Transverse colon (tissue), 4 donors: ENCODE measurements at places on chromosomes 3 and 15.
A peak's percentile ranks its signal among the peaks of the same experiment; 100 is the strongest.

DNA sequence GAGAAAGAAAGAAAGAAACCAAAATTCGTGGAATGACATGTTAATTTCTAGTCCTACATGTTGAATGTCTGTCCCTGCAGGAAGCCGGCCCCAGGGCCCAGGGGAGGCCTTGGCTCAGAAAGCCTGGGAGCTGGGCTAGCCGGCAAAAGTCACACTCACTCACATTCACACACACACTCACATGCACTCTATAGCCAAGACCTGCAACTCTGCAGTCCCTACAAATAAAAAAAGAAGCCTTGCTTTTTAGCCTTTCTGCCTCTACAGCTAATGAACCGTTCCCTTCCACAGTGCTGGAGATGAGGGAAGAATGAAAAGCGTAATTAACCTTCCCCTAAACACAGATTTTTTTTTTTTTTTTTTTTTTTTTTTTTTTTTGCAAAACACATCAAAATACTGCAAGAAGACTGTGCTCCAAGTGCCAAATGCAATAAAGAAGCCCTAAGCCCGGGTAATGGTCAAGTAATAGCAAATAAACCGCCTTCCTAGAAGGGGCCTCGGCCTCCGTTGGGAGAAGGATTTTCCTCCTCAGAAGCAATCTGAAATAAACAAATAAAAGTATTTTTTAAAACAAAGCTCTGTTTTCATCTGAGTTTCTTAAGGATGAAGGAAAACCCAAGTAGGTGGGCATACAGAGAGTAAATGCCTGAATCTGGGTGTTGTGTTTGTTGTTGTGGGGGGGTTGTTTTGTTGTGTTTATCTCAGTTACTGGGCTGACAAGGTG, 4.3 kb downstream of the MECOM start:
- no peak for DNase-seq

DNA sequence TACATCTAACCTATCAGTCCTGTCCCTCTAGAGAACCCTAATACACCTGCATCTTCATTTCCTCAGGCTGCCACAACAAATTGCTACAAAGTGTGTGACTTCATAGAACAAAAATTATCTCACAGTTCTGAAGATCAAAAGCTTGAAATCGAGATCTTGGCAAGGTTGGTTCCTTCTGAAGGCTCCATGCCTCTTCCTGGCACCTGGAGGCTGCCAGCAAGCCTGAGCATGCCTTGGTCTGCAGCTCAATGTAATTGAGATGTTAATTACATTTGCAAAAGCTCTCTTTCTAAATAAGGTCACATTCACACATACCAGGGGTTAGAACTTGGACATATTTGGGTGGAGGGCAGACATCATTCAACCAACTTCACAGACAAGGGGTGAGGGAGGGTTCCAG, 86.4 kb upstream of the ABHD17C start:
- DNase-seq = no peak

DNA sequence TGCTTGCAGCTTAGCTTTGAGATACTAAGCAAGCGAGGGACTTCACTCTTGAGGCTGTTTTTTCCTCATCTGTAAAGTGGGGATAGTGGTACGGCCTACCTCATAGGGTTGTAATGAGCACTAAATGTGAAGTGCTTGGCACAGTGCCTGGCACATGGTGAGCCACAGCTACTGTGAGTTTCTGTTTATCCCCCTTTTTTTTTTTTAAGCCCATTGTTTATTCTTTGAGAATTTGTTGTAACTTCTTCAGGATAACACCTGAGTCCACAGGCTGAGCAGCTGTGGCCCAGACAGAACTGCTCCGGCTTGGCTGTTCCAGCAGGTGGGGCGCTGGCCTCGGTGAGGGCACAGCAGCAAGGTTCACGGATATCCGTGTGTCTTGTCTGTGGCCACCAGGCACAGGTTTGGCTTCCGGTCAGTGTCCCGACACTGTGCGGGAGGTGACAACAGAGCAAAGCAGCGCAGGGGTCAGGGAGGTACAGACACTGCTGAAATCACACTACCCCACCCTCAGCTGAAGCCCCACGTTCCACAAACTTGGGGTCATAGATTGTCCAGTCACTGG, 7.3 kb upstream of the ISG20 start:
- DNase-seq = peak; percentile 9

DNA sequence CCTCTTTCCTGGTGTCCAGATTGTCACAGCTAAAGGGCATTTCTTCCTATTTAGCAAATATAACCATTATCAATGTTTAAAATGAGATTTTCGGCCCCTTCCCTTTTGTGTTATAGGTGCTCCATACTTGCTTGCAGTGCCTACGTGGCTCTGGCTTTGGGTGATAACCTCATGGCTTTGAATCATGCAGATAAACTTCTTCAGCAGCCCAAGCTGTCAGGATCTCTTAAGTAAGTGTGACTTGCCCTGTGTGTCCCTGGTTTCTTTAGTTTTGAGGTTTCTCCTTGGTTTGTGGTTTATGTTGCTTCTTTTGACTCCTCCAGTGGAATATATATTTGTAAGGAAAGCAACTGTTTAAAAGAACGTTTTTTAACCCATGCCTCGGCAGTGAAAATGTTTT, 58.5 kb upstream of the TRIM71 start:
- no peak for DNase-seq

DNA sequence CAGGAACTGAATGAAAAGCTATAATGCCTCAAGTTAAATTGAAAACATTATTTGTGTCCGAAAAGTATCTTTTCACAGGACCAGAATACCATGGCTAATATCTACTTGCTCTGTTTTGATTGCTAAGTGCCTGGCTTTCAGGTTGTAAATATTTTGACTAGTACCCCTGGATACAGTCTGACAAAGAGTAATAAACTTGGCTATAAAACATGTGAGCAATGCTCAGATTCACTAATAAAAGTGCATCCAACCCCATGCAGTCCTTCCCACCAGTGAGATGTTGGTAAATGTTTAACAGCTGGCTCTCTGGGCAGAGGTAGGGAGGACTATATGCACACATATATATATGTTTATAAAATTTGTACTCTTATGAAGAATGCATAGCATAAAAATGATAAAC, 281.8 kb upstream of the TGFBR2 start:
- DNase-seq = no peak

DNA sequence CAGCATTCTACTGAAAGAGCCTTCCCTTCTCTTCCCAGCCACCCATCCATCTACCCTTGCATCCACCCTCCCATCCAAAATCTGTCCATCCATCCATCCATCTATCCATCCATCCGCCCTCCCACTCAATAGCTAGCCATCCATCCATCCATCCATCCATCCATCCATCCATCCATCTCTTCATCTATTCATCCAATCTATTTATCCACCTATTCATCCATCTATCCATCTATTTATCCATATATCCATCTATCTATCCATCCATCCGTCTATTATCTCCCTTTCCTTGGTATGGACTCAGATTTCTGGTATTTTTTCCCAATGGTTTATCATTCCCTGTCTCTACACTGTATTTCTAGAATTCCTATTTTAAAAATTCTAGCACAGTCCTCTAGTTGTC, 46.1 kb upstream of the PPARG start:
- DNase-seq = no peak

GRCh38 chr3:124602980-124603627, 127.1 kb upstream of the UMPS start:
- DNase-seq = no peak

DNA sequence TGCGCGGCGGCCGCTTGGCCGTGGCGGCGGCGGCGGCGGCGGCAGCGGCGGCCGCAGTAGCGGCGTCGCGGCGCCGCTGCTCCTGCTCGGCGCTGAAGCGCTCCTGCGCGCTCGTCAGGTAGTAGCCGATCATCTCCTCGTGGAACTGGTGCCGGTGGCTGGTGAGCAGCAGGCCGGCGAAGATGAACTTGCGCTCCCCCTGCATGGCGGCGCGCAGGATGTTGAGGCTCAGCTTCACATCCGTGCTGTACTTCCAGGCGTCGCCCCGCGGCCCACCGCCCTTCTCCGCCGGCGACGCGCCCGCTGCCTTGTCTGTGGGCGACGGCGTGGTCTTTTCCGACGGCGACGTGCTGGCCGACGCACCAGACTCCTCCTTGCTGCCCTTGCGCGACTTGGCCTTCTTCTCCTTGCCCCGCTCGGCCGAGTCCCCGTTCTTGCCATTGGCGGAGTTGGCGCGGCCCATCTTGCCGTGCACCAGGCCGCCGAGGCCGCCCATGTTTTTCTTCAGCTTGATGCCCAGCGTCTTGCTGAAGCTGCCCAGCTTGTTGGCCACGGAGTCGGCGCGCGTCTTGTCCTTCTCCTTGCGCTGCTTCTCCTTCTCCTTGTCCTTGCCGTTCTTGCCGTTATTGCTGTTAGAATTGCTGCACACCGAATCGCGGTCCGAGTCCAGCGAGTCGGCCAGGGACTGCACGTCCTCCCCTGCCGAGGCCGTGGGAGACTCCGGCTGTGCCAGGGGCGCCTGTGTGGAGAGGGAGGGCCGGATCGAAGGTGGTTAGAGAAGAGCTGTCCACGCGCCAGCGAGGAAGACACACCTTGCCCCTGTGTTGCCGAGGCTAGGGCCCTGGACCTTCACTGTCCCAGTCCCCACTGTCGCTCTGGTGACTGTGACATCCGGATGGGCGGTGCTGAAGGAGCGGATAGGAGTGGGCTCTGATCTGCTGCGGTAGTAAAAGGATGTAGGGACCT, 157.6 kb downstream of the KLF13 start:
- peak; percentile 6 for DNase-seq

GRCh38 chr3:172276103-172276502, 172.2 kb downstream of the GHSR start:
- no peak for DNase-seq

GRCh38 chr15:41809526-41810220, 18.2 kb upstream of the JMJD7 start:
- no peak for DNase-seq

- DNase-seq = no peak
These were observed 249.0 kb downstream of the TLE3 start for GRCh38 chr15:69848551-69849231.

DNA sequence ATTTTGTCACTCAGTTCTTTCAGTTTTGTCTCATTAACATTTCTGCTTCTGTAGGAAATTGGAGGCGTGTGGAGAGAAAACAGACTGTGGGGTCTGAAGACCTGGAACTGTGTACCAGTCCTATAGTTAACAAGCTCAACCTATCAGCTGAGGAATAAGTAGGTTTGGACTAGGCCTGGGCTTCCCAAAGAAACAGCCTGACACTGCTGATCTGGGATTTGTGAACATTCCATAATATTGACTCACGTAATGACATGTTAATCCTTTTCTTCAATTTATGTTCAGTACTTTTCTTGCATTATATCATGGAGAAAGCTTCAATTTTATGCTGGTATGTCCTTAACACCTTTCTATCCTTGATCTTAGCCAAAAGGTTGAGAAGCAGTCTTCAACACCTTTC, 181.6 kb upstream of the RORA start:
- no peak for DNase-seq

DNA sequence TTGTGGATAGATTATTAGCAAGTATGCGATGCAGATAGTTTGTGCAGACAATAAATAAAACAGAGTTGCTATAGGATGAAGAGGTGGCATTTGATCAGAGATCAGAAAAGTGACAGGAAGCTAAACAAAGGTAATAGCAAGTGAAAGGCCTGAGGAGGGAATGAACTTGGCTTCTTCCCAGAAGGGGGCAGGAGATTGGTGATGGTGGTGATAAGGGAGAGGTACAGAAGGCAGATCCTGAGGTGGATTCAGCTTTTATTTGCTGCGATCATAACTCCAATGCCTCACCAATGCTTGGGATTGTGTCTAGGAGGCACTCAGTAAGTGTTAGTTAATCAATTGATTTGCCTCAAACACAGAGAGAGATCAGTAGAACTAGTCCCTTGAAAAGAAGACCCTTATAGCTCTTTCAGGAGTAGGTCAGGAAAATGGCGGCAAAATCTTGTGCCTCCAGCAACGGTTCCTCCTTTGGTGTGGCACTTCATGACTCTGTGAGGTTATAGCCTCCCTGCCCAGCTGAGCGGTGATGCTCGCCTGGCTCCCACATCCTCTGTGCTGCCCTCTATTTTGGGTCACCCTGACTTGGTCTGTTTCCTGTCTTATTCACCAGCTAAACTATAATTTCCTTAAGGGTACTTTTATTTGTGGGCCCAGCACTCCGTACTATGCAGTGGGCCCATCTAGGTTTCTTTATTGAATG, 37.5 kb downstream of the TGFBR2 start:
- peak; percentile 59 for DNase-seq

DNA sequence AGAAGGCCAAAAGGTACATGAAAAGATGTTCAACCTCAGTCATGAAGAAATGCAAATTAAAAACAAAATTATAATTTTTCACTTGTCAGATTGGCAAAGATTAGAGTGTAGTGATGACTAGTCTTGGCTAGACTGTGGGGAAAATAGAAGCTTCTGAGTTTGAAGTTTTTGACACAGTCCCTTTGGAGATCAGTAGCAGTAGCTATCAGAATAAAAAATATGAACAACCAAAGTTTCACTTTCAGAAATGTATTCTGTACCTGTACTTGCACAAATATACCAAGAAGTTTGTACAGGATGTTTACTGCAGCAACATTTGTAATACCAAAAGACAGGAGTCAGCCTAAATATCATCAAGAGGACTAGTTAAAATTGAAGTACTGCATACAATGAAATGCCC, 14.1 kb downstream of the ATP2C1 start:
- DNase-seq = no peak

DNA sequence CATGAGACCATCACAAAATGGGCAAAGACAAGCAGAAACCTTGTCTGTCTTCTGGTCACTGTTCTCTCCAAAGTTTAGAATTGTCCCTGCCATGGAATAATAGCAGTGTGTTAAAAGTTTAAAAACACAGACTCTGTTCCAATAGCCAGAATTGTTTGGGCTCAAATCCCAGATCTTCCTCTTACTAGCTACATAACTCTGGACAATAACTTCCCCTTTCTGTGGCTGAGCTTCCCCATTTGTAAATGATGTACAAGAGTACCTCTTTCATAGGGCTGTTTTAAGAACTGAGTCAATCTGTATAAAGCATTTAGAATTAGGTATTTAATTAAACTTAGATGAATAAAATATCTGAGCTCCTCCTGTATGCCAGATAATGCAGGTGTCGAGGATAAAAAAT, 623.0 kb downstream of the NTRK3 start:
- no peak for DNase-seq

- no peak for DNase-seq
These were observed 1087.1 kb upstream of the ALCAM start for GRCh38 chr3:104279617-104280016.

- DNase-seq = no peak
These were observed 252.8 kb downstream of the NTRK3 start for GRCh38 chr15:88003541-88004327.

DNA sequence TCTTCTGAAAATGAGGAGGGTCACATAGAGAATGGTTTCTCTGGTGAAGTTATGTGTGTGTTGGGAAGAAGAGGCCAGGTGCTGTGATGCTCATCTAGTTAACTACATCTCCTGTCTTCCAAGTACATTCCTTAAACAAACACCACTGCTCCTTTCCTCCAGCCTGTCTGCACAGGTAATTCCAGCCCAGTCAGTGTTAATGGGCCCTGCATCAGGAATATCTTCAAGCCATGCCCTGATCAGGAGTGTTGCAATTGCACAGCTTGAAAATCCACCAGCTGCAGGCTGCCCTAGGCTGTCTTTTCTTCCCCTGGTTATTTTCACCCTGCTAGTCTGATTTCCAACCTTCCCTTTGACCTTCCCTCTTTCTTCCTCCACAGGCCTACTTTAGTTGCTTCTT, 41.9 kb upstream of the LMOD3 start:
- no peak for DNase-seq

- DNase-seq = no peak
These were observed 201.1 kb upstream of the RGMA start for GRCh38 chr15:93289941-93290617.
